ENCODE measurements at places on chromosomes 5 and 9. TPM values are rescaled to one million over a fixed set of nuclear protein-coding genes. Genes with fewer than 3 reads are reported as not detected.
A peak's percentile ranks its signal among the peaks of the same experiment; 100 is the strongest.

FAM221B gene
- total RNA-seq = not detected

HCN1 gene
- total RNA-seq = not detected

ACER2 gene
- 1.7 TPM for total RNA-seq

VLDLR gene
- total RNA-seq = 7.9 TPM

GRCh38 chr5:103452089-103452488 is 110.5 kb downstream of the NUDT12 start:
- H3K27me3 ChIP-seq = no peaks in the 10 kb centered on the region
- H3K27ac ChIP-seq = peak overlapping the region; percentile 92
- H3K4me3 ChIP-seq = peak overlapping the region; percentile 16
- no peak for DNase-seq
- H3K36me3 ChIP-seq = peaks cover 14% of the 10 kb centered on the region
- H3K4me1 ChIP-seq = peaks cover 76% of the 10 kb centered on the region

DNA sequence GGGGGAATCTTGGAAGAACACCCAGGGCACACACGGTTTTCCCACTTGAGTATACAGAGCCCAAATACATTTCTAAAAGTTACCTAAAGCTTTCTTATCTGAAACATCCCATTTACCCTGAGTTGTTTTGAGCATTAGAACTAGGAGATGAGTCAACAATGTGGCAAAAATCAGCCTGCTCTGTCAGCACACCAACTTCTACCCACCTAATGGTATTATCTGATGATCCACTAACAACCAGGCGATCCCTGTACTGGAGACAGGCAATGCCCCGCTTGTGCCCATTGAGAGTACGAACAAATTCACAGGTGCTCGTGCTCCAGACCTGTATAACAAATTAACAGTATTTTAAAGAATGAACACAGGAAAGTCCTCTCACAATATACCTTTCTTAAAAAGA is 87.0 kb downstream of the SMIM23 start:
- peak overlapping the region; percentile 27 for H3K27ac ChIP-seq
- no peaks in the 10 kb centered on the region for H3K27me3 ChIP-seq
- no peak overlapping the region for H3K4me3 ChIP-seq
- peaks cover 32% of the 10 kb centered on the region for H3K36me3 ChIP-seq
- H3K4me1 ChIP-seq = peaks cover 34% of the 10 kb centered on the region

DNA sequence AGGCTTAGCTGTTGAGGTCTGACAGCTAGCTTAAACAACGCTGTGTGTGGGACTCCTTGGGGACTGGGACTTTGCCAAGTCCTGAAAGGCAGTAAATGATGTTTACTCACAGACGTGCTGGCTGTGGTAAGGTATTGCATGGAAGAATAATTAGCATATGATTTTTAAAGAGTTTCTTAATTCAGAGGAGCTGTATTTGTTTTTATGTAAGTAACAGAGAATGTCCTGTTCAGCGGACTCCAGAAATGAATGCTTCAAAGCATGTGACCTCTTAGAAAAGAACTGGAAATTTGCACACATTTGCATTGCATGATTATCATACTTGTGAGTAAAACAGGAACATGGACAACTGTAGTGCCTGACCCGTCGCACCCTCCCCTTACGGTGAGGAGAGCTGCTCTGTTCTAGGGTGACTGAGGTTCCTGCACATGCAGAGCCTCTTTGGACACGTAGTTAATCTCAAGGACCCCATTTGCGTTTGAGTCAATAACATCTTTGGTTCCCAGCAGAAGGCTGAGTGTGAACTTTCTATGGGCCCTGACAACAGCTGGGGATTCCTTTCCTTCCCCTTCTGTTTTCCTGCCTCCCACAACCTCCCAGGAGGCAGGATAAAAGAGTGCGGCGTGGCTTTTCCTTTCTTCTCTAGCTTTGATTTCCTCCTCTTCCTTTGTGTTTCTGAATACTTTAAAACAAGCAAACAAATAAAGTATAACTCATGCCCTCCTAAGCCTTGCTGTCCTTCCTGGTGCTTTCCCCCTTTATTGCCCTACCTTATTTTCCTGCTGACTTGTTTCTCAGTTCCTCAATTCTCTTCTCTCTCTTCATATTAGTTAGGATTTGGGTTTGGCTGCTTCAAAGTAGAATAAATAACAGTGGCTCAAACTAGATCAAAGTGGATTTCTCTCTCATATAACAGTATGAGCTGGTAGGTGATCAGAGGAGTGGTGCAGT is 157.2 kb upstream of the CD180 start:
- H3K27me3 ChIP-seq = peaks cover 4% of the 10 kb centered on the region
- no peaks in the 10 kb centered on the region for H3K36me3 ChIP-seq
- no peak overlapping the region for H3K27ac ChIP-seq
- H3K4me3 ChIP-seq = no peak overlapping the region
- no peak for DNase-seq

DNA sequence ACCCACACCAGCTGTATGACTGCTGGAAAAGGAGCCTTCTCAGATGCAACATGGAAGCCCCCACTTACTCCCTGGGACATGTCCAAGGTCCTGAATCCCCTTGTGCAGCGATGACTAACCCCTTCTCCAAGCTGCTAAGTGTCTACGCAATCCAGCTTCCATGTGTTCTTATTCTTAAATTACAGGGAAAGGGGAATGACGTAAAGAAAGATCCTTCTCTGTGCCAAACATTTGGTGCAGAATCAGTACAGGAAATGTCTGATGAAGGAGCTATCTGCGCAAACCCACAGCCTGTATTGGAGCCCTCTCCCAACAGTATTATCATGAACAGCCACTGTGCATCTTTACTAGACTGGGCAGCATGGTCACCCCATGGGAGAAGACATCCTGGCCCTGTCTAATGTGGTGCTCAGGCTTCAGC is 183.2 kb downstream of the FRMD3 start:
- DNase-seq = peak; percentile 25
- no peak overlapping the region for H3K4me3 ChIP-seq
- no peaks in the 10 kb centered on the region for H3K27me3 ChIP-seq
- H3K36me3 ChIP-seq = peaks cover 17% of the 10 kb centered on the region

DNA sequence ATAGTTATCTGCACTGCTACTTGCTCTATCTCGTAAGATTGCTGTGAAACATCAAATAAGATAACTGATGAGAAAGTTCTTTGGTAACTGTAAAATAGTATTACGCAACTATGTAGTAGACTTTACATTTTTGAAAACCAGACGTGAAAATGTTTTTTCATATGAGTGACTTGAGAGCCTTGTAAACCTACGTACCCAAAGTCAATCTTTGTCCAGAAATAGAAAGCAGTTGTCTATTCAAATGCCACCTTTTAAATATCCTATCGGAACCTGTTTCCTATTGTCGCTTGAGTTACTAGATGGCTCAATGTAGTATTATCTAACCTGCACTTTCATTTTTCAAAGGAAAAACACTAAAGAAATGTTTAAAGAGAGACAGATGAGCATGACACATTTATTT is 1.6 kb downstream of the FNIP1 start:
- H3K4me3 ChIP-seq = peak overlapping the region; percentile 99
- peaks cover 18% of the 10 kb centered on the region for H3K36me3 ChIP-seq
- no peak for DNase-seq

DNA sequence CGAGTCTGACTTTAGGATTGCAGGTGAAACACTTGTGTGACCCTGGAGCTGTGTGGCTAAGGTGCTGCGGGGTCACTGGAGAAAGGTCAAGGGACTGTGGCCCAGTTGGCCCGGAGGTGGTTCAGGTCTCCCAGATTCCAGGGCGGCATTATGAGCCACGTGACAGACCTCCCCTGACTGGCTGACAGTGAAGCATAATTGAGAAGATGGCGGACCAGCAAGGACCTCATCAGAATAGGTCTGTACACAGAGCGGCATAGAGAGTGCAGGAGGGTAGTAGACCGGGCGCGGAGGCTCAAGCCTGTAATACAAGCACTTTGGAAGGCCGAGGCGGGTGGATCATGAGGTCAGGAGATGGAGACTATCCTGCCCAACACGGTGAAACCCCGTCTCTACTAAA is 815 bp upstream of the ODF2 start:
- peak overlapping the region; percentile 98 for H3K27ac ChIP-seq
- H3K27me3 ChIP-seq = no peaks in the 10 kb centered on the region
- peaks cover 5% of the 10 kb centered on the region for H3K36me3 ChIP-seq
- peaks cover 17% of the 10 kb centered on the region for H3K4me1 ChIP-seq
- H3K4me3 ChIP-seq = peak overlapping the region; percentile 92

GRCh38 chr9:96738147-96739027 is 39.5 kb downstream of the ZNF510 start:
- H3K4me1 ChIP-seq = no peaks in the 10 kb centered on the region
- no peak overlapping the region for H3K4me3 ChIP-seq
- DNase-seq = no peak
- H3K36me3 ChIP-seq = peaks cover 37% of the 10 kb centered on the region

- no peak overlapping the region for H3K4me3 ChIP-seq
- H3K36me3 ChIP-seq = no peaks in the 10 kb centered on the region
- H3K27ac ChIP-seq = no peak overlapping the region
- H3K27me3 ChIP-seq = no peaks in the 10 kb centered on the region
These were observed 27.3 kb downstream of the FOXE1 start for GRCh38 chr9:97880336-97880735.

GRCh38 chr5:33232731-33233505 is 207.8 kb upstream of the TARS1 start:
- no peak for DNase-seq
- H3K36me3 ChIP-seq = no peaks in the 10 kb centered on the region
- peaks cover 12% of the 10 kb centered on the region for H3K4me1 ChIP-seq
- no peak overlapping the region for H3K4me3 ChIP-seq
- H3K27ac ChIP-seq = no peak overlapping the region

DNA sequence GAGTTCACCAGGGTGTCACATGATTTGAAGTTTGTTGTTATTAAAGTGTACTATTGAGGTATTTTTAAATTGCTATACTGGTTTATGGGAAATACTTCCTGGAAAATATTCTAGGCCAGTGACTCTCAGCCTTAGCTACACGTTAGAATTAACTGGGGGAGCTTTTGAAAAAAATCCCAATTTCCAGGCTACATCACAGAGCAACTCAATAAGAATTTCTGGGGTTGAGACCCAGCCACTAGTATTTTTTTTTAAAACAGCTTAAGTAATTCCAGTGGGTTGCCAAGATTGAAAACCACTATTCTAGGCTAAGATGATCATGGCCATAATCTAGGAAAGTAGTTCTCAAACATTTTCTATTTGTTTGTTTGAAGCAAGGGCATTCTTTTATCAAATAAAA is 142.9 kb upstream of the GRIA1 start:
- no peaks in the 10 kb centered on the region for H3K36me3 ChIP-seq
- no peak overlapping the region for H3K4me3 ChIP-seq
- peaks cover 2% of the 10 kb centered on the region for H3K27me3 ChIP-seq

DNA sequence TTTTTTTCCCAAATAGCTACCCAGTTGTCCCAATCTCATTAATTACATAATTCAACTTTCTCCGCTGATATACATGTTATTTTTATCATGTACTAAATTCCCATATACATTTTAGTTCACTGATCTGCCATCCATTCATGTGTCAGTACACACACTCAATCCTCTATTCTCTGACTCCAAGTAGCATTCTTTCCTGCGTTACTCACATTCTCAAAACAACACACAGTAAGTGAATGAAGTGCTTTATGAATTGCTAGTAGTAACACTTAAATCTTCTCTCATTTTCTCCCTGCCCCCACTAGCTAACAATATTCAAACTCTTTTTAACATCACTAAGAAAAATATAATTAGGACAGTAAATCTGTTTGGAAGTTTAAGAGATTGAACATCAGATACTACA is 8.9 kb downstream of the ZNF366 start:
- no peaks in the 10 kb centered on the region for H3K27me3 ChIP-seq
- H3K4me1 ChIP-seq = peaks cover 50% of the 10 kb centered on the region
- H3K36me3 ChIP-seq = no peaks in the 10 kb centered on the region
- H3K4me3 ChIP-seq = no peak overlapping the region
- DNase-seq = peak; percentile 61
- no peak overlapping the region for H3K27ac ChIP-seq

GRCh38 chr5:34743878-34744277 is 87.8 kb downstream of the RAI14 start:
- peaks cover 59% of the 10 kb centered on the region for H3K36me3 ChIP-seq
- H3K27ac ChIP-seq = peak overlapping the region; percentile 78
- H3K27me3 ChIP-seq = peaks cover 1% of the 10 kb centered on the region
- no peak overlapping the region for H3K4me3 ChIP-seq
- H3K4me1 ChIP-seq = peaks cover 84% of the 10 kb centered on the region

GRCh38 chr9:132458432-132458831 is 48.4 kb downstream of the CFAP77 start:
- no peak for DNase-seq
- H3K36me3 ChIP-seq = no peaks in the 10 kb centered on the region
- peaks cover 4% of the 10 kb centered on the region for H3K4me1 ChIP-seq

DNA sequence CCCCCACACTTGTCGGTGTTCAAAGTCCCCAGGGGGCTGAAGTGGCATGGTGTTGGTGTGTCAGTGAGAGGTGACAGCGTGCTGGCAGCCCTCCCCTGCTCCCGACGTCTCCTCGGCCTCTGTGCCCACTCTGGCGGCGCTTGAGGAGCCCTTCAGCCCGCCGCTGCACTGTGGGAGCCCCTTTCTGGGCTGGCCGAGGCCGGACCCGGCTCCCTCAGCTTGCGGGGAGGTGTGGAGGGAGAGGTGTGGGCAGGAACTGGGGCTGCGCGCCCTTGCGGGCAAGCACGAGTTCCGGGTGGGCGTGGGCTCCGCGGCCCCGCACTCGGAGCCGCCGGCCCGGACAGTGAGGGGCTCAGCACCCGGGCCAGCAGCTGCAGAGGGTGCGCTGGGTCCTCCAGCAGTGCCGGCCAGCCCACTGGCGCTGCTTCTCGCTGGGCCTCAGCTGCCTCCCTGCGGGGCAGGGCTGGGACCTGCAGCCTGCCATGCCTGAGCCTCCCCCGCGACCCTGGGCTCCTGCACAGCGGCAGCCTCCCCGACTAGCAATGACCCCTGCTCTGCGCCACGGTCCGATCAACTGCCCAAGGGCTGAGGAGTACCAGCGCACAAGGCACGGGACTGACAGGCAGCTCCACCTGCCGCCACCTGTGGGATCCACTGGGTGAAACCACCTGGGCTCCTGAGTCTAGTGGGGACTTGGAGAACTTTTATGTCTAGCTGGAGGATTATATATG is 224.1 kb upstream of the RIOK2 start:
- DNase-seq = no peak
- H3K4me1 ChIP-seq = peaks cover 8% of the 10 kb centered on the region
- peaks cover 10% of the 10 kb centered on the region for H3K36me3 ChIP-seq
- H3K4me3 ChIP-seq = no peak overlapping the region
- no peak overlapping the region for H3K27ac ChIP-seq

- peaks cover 79% of the 10 kb centered on the region for H3K4me1 ChIP-seq
- H3K27ac ChIP-seq = peak overlapping the region; percentile 23
- no peak overlapping the region for H3K4me3 ChIP-seq
- no peaks in the 10 kb centered on the region for H3K27me3 ChIP-seq
- H3K36me3 ChIP-seq = peaks cover 15% of the 10 kb centered on the region
These were observed 7.0 kb downstream of the LNPEP start for GRCh38 chr5:96942911-96943310.

GRCh38 chr9:94985649-94986048 is 259.1 kb downstream of the AOPEP start:
- H3K27me3 ChIP-seq = peaks cover 3% of the 10 kb centered on the region
- H3K36me3 ChIP-seq = peaks cover 7% of the 10 kb centered on the region
- no peak for DNase-seq
- H3K4me1 ChIP-seq = no peaks in the 10 kb centered on the region
- H3K4me3 ChIP-seq = no peak overlapping the region
- H3K27ac ChIP-seq = no peak overlapping the region

DNA sequence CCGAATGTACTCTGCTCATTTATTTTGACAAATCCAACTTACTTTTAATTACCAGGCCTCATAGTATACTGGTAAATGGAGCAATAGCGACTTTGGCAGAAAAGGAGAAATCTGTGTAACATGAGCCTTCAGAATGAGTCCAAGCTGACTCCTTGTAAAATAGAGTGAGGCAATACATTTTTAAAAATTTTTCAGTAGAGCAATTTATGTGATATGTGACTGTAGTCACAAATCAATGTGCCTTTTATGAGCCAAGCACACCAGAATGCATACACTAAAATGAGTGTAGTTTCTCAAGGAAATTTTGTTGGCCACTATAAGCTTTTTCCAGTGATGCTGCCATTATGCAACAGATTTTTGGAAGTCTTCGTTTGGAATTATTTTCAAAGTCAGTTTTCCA is 73.8 kb downstream of the SNCAIP start:
- DNase-seq = no peak
- H3K4me3 ChIP-seq = no peak overlapping the region
- no peak overlapping the region for H3K27ac ChIP-seq
- H3K36me3 ChIP-seq = no peaks in the 10 kb centered on the region
- no peaks in the 10 kb centered on the region for H3K4me1 ChIP-seq
